Subcutaneous preadipocyte (primary cell): ENCODE measurements at places on chromosomes 12 and 14. TPM values are rescaled to one million over a fixed set of nuclear protein-coding genes. Genes with fewer than 3 reads are reported as not detected.

The RASSF8 gene
- total RNA-seq, result 69.4 and 118 TPM in 2 replicates

The RIPK3 gene
- total RNA-seq, result 3.7 TPM in 2 replicates

The BDKRB1 gene
- 4.8 and 6.1 TPM in 2 replicates for total RNA-seq

The ZFHX2 gene
- total RNA-seq, result 0.20 and 0.73 TPM in 2 replicates

The WNT5B gene
- 56.6 and 76.4 TPM in 2 replicates for total RNA-seq

The PLEKHD1 gene
- under 0.01 TPM in 1 of 2 replicates, not detected in the other for total RNA-seq

The TPH2 gene
- total RNA-seq, result not detected in 2 replicates

The ASIC1 gene
- 1.2 and 2.6 TPM in 2 replicates for total RNA-seq

The GOLT1B gene
- total RNA-seq, result 42.3 and 51.0 TPM in 2 replicates

The FAM181A gene
- not detected in 2 replicates for total RNA-seq

The NOXRED1 gene
- 0.20 and 0.37 TPM in 2 replicates for total RNA-seq

The CPM gene
- 6.3 and 19.8 TPM in 2 replicates for total RNA-seq

The NFATC4 gene
- total RNA-seq, result 53.3 and 54.0 TPM in 2 replicates

The ASB2 gene
- under 0.01 TPM in 1 of 2 replicates, not detected in the other for total RNA-seq

The TRAF3 gene
- 16.2 and 24.8 TPM in 2 replicates for total RNA-seq

The MSRB3 gene
- total RNA-seq, result 18.0 and 18.4 TPM in 2 replicates

The KRT74 gene
- total RNA-seq, result not detected in 2 replicates

The TDRD9 gene
- 0.39 and 0.73 TPM in 2 replicates for total RNA-seq

The FBXO34 gene
- 15.4 and 21.7 TPM in 2 replicates for total RNA-seq

The LMBR1L gene
- 41.8 and 43.7 TPM in 2 replicates for total RNA-seq

The RNASE3 gene
- total RNA-seq, result not detected in 2 replicates

The CBLN3 gene
- 1.4 and 4.4 TPM in 2 replicates for total RNA-seq

The BIN2 gene
- total RNA-seq, result not detected in 2 replicates

The PRH2 gene
- total RNA-seq, result not detected in 2 replicates

The AQP6 gene
- total RNA-seq, result not detected in 2 replicates

The DAO gene
- not detected in 2 replicates for total RNA-seq

The RD3L gene
- not detected in 2 replicates for total RNA-seq

The SLC39A5 gene
- total RNA-seq, result 0.20 TPM in 1 of 2 replicates, not detected in the other
